Fibroblast of lung (primary cell): ENCODE measurements at places on chromosomes 2 and 18.
A peak's percentile ranks its signal among the peaks of the same experiment; 100 is the strongest.

DNA sequence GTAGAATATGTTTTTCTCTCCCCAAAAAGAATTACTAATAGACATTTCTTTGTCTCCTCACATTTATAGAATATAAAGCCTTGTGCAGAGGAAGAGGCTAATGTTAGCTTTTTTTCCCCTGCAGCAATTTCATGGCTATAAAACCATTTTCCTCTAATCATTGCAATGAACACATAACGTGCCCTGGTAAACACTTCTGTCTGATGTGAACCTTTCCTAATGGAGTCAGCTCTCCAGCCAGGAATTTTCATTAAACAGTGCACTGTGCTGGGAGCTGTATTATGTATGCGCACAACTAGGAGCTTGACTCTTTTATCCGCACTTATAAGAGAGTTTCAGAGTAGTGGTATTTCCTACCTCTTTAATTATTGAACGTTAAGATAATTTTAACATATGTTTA is 63.9 kb upstream of the SPATS2L start:
- no peak for DNase-seq

GRCh38 chr2:20411361-20411894 is 35.4 kb upstream of the RHOB start:
- peak; percentile 65 for DNase-seq

DNA sequence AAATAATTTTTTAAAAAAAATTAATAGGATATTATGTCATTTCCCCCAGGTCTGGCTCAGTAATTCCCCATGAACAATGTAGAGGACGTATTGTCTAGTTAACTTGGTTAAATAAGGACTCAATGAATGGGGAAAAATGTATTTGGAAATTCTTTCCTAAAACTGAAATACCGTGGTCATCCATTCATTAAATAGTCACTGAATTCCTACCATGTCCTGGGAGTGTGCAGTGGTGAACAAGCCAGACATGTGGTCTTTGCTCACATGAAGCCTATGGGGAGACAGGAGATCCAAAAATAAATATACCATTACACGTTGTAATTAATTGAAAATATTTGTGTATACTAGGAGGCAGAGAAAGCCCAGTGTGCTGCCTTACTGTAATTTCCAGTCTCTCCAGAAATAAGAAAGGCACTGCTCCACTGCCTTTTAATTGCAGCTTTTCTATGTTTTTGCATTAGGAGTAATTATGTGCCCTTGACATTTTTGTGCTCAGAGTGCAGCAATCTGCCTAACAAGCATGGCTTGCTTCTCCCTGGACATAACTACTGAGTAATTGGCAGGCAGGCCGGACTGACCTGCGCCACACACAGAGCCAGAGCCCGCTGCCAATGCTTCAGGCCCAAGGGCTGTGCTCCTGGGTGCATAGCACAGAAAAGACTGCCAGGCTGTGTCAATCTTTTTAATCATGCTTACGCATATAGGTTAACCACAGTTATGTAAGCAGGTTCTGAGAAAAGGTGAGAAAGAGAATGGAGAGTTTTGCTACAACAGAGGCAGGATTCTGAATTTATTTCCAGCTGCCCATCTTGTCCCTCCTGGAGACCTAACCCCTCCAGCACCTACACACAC is 22.2 kb upstream of the TTC39C start:
- peak; percentile 39 for DNase-seq

DNA sequence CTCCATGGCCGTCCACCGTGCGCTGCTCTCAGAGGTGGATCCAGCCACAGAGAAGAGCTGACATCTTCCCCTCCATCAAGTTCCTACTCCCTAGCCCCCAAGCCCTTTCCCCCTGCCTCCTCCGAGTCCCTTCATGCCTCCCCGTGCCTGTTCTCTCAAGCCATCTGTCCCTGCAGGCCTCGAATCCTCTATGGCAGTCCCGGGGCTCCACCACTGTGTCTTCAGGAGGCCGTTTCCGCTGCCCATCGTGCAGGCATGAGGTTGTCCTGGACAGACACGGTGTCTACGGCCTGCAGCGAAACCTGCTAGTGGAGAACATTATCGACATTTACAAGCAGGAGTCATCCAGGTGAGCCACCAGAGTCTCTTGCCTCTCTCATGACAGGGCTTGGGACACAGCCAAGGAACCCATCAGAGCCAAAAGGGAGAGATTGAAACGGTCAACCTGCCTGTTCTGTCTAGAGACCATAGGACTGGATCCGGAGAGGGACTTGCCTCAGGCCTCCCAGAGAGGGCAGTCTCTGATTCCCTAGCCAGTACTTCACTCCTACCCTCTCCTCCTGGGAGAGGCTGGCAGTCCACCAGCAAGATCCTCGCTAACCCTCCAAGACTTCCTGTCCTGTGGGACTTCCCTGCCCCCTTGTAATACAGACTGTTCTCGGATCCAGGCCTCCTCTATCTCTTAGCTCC is 9.7 kb downstream of the UCN start:
- no peak for DNase-seq

- DNase-seq, result no peak
These were observed 24.2 kb downstream of the APLF start for GRCh38 chr2:68491582-68491981.

- DNase-seq, result peak; percentile 79
These were observed 336.7 kb downstream of the OSR1 start for GRCh38 chr2:19021721-19022120.

DNA sequence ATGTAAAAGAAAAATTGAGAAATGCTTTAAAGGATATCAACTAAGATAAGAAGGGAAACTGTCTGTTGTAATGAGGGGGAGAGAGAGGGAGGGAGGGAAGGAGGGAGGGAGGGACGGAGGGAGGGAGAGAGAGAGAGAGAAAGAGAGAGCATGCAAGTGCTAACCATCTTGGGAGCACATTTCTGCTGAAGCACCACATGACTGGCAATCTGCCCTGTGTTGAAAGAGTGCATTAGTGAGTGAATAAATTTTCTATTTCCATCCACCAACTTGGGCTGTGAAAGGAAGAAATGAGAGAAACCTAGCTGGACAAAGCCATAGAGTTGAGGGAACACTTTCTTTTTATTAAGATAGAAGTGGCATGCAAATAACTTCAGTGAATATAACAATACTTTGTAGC is 110.7 kb downstream of the TMX3 start:
- peak; percentile 6 for DNase-seq
